Activated naive CD8-positive, alpha-beta T cell treated with anti-CD3 and anti-CD28 coated beads, Interleukin-2, amount 10 ng/mL, durations not matched to agents 7 days and 5 days (primary cell): ENCODE measurements at places on chromosomes 12 and 14. TPM values are rescaled to one million over a fixed set of nuclear protein-coding genes. Genes with fewer than 3 reads are reported as not detected.
A peak's percentile ranks its signal among the peaks of the same experiment; 100 is the strongest.

SLC16A7 gene
- total RNA-seq, result 39.7 TPM

GALNT6 gene
- 31.0 TPM for total RNA-seq

TOMM20L gene
- total RNA-seq, result not detected

RFX4 gene
- total RNA-seq, result not detected

PPP1R1A gene
- total RNA-seq, result not detected

SMIM41 gene
- total RNA-seq, result not detected

IL22 gene
- not detected for total RNA-seq

RPL6 gene
- total RNA-seq, result 1,069 TPM

MDP1 gene
- total RNA-seq, result 11.9 TPM

MYF6 gene
- not detected for total RNA-seq

TAS2R43 gene
- total RNA-seq, result 0.54 TPM

RIMBP2 gene
- total RNA-seq, result not detected

WNT5B gene
- not detected for total RNA-seq

FGD4 gene
- 0.91 TPM for total RNA-seq

GRCh38 chr14:92451755-92452154, 61.8 kb upstream of the RIN3 start:
- no peak for DNase-seq

GRCh38 chr12:88924162-88924561, 343.9 kb upstream of the KITLG start:
- DNase-seq, result no peak

- DNase-seq, result no peak
These were observed 4.6 kb downstream of the PKP2 start for GRCh38 chr12:32891956-32892355.

DNA sequence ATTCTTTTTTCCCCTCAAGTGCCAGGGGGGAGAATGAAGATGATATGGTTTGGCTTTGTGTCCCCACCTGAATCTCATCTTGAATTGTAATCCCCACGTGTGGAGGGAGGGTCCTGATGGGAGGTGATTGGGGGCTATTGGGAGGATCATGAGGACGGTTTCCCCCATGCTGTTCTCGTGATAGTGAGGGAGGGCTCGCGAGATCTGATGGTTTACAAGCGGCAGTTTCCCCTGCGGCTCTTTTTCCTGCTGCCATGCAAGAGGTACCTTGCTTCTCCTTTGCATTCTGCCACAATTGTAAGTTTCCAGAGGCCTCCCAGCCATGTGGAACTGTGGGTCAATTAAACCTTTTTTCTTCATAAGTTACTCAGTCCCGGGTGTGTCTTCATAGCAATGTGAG, 173.7 kb downstream of the CAND1 start:
- DNase-seq, result no peak

DNA sequence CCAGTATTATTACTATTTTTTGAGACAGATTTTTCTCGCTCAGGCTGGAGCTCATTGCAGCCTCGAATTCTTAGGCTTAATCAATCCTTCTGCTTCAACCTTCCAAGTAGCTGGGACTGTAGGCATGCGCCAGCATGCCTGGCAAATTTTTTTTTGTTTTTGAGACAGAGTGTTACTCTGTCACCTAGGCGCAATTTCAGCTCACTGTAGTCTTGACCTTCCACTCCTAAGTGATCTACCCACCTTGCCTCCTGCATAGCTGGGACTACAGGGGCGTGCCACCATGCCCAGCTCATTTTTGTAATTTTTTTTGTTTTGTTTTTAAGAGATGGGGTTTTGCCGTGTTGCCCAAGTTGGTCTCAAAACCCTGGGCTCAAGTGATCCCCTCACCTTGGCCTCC, 15.2 kb downstream of the ERC1 start:
- DNase-seq, result no peak

DNA sequence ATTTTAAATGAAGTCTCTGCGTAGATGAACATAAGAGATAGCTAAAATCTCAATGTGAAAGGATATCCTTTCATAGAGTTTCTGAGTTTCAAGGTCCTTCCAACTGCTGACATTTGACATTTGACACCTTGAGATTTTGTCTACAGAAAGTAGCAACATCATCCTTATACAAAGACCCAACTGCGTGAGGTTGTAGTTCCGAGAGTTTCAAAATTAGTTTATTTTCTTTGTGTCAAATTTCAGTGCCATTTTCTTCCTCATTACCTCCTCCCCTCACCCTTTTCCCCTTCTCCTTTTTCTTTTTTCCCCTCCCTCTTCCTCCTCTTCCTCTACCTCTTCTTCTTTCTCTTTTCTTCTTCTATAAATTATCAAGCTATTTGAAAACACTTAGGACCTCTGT, 26.9 kb upstream of the BATF start:
- no peak for DNase-seq

GRCh38 chr14:49306152-49306751, 279.9 kb downstream of the RPS29 start:
- no peak for DNase-seq

DNA sequence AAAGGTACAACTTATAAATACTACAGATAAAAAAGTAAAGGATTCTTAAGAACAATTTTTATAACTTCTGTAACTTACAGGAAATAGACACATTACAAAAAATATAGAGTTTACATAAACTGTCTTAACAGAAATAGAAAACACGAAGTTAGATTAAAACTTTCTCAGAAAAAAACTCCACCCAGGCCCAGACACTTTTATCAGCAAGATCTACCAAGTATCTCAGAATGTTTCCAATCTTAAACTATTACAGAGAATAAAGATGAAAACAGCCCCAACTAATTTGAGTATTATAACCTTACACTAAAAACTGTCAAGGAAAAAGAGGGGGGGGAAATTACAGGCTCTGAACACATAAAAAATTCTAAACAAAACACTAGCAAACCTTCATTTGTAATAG, 8.2 kb downstream of the ZFC3H1 start:
- DNase-seq, result no peak

DNA sequence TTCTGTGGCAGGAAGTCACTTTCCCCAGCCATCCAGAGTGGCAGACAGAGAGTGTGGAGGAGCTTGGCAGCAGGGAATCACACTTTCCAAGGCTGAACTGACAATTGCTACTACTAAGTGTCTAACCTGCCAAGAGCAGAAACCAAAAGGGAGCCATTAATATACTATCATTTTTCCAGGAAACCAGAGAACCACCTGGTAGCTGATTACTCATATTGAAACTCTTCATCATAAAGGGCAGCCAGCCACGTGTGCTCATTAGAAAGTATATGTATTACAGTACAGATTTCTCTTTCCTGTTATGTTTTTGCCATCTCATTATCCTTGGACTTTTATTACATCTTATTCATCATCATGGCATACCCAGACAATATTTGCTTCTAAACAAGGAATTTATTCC, 374.9 kb downstream of the GXYLT1 start:
- no peak for DNase-seq

DNA sequence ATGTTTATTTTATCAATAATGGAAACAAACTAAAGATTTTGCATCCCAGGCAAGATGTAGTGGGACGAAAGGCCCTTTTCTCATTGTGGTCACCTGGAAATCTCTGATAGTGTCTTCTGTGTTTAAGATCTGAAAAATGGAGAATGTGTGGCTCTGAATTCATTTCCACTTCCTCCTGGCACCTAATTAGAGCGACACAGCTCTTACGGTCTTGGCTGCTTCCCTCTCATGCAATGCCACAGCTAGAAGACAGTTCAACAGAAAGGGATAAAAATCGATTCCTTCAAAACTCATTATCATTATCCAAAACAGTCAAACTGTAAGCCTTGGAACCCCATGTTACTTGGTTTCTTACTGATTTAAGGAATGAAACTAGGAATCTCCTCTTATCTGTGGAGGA, 9.3 kb downstream of the ST8SIA1 start:
- DNase-seq, result no peak

DNA sequence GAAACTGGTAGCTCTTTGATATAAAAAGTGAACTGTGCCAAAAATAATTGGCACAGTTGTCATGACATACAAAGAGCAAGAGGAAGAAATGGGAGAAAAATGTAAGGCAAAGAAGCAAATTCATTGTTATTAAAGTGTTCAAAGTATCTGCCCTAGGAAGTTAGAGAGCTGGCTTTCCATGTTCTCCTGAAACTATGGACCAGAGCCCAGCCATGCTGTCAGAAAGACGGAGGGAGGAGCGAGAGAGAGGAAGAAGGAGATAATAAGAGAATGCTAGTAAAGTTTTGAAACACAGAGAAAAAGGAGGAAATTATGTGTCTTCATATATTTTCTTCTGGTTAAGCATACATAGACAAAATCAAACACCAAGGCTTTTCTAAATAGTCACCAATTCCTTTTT, 78.1 kb upstream of the PELI2 start:
- DNase-seq, result no peak

DNA sequence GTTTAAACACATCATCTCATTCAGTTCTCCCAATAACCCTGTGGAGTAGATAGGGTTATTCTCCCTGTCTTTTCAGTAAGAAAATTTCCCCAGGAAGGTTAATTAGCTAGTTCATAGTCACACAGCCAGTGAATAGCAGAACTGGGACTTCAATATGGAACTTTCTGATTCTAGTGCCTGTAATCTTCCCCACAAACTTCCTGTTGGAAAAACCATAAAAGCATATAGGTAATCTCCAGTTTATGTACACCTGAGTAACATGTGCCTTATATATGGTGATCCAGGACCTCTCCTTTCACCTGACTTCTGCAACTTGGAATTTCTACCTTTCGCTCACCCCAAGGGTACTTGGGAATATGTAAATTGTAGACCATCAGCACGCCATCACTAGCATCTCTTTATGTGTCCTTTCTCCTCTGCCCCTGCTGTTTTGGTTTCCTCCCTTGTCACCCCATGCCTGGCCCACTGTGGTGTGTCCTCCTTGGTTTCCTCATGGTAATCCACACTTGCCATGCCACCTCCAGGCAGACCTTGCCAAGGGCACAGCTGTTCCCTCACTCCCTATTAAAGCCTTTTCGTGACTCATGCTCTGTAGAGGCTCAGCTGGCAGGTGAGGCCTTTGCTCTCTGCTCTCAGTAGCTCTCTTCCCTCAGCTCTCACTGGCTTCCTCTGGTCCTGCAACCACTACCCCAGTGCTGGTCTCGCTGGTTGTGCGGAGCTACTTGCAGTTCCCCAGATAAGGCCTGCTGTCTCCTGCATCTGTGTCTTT, 16.7 kb downstream of the TBC1D30 start:
- DNase-seq, result no peak

GRCh38 chr12:124004233-124004875, 31.3 kb downstream of the ZNF664 start:
- no peak for DNase-seq

- DNase-seq, result no peak
These were observed 133.6 kb upstream of the DNM1L start for GRCh38 chr12:32545413-32545980.

- DNase-seq, result no peak
These were observed 58.4 kb downstream of the DCAF5 start for GRCh38 chr14:69094481-69094880.

GRCh38 chr12:63212316-63212715, 61.3 kb upstream of the AVPR1A start:
- DNase-seq, result no peak

DNA sequence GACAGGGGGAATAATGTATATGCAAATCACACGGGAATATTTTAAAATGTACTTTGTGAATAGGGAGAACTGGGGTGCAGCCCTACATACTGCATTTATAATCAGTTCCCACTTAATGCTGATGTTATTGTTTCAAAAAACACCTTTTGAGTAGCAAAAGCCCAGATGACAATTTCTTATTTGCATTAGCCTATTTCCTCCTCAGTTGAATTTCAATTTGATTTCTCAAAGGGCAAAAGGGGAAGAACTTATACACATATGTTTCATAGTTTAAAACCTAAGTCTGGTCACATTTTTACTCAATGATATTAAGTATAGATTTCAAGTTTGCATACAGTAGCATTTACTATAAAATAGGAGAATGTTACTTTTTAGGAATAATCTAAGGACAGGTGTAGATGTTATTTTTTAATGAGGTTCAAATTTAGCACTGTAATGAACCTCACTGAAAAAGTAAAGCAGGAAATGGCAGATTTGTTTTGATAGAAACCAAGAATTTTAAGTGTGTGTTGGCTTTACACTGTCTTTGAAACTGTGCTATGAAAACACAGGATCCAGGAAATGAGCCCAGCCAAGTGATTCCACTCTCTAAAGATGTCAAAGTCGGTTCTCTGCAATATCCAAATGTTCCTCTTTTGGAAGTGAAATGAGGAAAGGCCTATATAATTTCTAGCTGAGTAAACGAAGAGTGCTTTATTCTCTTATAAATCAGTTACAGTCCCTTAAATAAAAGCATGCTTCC, 367.4 kb downstream of the BTG1 start:
- DNase-seq, result no peak

- no peak for DNase-seq
These were observed 123.5 kb upstream of the ATF1 start for GRCh38 chr12:50640321-50640939.

GRCh38 chr12:12336511-12336910, 13.5 kb downstream of the MANSC1 start:
- no peak for DNase-seq

- no peak for DNase-seq
These were observed 6.1 kb downstream of the HOXC5 start for GRCh38 chr12:54038871-54039414.

DNA sequence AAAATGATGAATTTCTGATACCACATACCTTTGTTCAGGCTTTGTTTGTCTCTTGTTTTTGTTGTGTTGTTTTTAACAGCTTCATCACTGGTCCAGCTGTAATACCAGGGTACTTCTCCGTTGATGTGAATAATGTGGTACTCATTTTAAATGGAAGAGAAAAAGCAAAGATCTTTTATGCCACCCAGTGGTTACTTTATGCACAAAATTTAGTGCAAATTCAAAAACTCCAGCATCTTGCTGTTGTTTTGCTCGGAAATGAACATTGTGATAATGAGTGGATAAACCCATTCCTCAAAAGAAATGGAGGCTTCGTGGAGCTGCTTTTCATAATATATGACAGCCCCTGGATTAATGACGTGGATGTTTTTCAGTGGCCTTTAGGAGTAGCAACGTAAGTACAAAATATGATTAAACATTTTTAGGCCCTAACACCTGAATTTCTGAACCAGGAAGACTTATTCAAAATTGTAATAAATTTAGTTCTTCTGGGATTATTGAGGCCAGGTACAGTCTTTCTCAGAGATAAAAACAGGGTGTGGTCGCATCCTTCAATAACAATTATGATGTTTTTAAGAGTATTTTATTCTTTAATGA, 22.4 kb downstream of the RXYLT1 start:
- DNase-seq, result no peak

- DNase-seq, result peak; percentile 30
These were observed 10.4 kb downstream of the BEST3 start for GRCh38 chr12:69688471-69689427.

- DNase-seq, result peak; percentile 41
These were observed 307.8 kb downstream of the BCL11B start for GRCh38 chr14:98964171-98964570.

- DNase-seq, result no peak
These were observed 24.5 kb downstream of the JDP2 start for GRCh38 chr14:75452324-75452723.
